Dorsolateral prefrontal cortex (tissue), 122 donors: ENCODE measurements at places on chromosomes 6 and 20. TPM values are rescaled to one million over a fixed set of nuclear protein-coding genes. Genes with fewer than 3 reads are reported as not detected.

GRCh38 chr6:82030761-82031503 is 216.6 kb downstream of the IBTK start:
- DNase-seq, result no peak

GRCh38 chr6:34466242-34467185 is 638 bp downstream of the PACSIN1 start:
- no peak for DNase-seq

POLR3F gene
- 16.6 TPM for total RNA-seq

DNA sequence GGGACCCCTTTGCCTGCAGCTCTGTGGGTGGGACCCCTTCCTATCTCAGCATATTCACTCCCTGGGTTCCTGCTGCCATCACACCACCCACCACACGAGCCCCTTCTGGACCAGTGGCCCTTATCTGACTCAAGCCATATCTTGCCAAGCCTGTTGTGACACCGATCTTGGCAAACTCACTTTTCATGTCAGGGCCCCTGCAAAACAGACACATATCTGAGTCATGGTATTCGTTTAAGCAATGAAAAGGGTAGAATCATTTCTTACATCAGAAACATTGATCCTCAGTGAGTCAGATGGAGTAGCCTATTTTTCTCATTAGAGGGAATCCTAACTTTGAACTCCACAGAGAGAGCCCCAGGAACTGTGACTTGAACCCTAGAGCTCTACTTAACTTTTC is 10.6 kb downstream of the RAET1E start:
- DNase-seq, result no peak

- DNase-seq, result no peak
These were observed 418.3 kb upstream of the POU3F2 start for GRCh38 chr6:98416027-98416426.

HLA-DRB5 gene
- total RNA-seq, result 28.7 TPM

SMAP1 gene
- 47.5 TPM for total RNA-seq

- peak; percentile 69 for DNase-seq
These were observed 10.6 kb downstream of the NRN1 start for GRCh38 chr6:5995949-5996713.

DLK2 gene
- 10.3 TPM for total RNA-seq

DNA sequence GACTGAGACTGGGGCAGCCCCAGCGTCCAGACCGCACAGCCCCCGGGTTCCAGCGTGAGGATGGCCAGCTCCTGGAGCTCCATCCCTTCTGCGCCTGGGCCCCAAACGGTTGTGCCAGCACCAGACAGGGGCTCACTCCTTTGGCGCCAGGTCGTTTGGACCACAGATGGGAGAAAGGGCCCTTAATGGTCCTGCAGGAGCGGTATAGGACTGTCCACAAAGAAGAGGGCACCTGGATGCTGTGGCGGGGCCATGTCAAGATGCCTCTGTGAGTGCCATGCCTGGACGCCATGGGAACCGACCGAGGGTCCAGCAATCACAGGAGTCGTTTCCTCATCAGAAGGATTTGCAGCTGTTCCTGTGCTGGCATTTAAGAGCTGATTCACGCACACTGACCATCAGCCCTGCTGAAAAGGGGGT is 82.7 kb downstream of the DLL1 start:
- DNase-seq, result no peak

- no peak for DNase-seq
These were observed 37.5 kb upstream of the NOX3 start for GRCh38 chr6:155493026-155493693.

GRCh38 chr6:87799651-87800050 is 97.6 kb upstream of the AKIRIN2 start:
- DNase-seq, result no peak

DNA sequence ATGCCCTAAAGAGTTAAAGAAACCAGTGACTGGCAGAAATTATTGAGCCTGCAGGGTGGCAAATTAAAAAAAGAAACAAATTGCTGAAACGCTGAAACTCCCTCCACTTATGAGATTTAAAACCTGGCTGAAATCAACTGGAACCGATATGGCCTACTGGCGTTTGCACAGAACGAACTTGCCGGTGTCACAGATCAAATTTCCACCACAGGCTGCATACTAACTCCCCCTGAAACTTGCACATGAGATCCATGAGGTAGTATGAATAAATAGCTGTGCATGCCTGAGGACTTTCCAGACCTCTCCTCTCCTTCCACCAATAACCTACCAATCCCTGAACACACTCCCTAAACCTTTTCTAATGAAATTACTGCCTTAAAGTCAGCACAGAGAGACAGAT is 150.4 kb downstream of the RNGTT start:
- DNase-seq, result no peak

- DNase-seq, result no peak
These were observed 22.2 kb downstream of the OLIG3 start for GRCh38 chr6:137471986-137472385.
